ENCODE measurements at places on chromosomes 5 and 9.

DNA sequence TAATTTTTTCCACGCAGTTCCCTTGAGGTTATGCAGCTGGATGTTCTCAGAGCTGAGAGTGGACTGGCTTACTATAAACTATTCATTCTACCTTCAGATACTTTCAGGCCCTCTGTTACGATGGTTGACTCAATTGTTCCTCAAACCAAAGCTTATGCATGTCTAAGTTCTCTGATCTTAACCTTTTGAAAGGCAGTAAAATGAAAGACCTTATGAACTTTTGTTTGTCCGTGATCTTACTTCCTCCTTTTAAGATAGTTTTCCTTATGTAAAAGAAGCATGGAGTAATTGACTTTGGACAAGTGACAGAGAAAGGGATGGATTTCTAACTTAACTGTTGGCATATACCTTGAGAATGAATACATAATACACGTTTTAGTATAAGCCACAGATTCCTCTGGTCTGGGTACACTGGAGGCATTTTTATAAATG, 575.7 kb downstream of the PDE4D start:
- DNase-seq, result no peak

DNA sequence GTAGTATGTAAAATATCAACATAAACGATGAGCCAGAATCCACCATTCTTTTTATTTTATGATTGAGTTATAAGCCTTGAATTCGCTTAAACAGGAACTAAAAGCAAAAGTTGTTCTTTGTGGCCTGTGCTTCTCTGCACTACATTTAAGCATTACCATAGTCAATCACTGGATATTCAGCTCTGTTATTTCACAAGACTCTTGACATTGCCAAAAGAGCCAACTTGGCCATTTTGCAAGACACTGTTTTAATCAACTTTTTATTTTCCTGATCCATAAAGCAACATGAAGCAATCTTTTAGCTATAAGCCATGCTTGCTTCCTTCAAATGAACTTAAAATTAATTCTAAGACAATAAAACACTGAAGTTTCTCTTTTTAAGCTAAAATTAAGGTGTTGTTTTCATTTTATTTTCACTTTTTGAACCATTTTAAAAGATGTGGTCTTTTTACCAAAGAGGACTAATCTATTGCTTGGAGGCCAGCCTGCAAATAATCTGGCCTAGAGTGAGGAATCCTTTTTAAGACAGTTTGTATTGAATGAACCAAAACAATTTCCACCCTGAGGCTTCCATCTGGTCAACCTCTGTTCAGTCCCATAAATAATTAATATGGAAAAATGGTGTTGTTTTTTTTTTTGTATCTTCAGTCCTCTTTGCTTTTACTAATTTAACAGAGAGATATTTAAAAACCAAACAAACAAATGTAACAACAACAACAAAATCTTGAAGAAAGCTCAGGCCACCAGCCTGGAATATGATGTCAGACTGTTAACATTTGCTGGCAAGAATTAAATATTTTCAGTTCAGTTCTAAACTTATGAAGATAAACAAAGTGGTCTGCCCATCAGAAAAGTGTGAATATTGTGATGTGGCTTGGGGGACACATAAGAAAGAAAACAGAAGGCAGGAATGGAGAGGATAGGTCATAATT, 274.4 kb downstream of the MARCHF11 start:
- DNase-seq, result no peak

GRCh38 chr9:88174324-88174723, 36.0 kb upstream of the SPATA31C2 start:
- no peak for DNase-seq

- no peak for DNase-seq
Measured at GRCh38 chr5:17806818-17807468, 172.7 kb downstream of the TAF11L14 start.

DNA sequence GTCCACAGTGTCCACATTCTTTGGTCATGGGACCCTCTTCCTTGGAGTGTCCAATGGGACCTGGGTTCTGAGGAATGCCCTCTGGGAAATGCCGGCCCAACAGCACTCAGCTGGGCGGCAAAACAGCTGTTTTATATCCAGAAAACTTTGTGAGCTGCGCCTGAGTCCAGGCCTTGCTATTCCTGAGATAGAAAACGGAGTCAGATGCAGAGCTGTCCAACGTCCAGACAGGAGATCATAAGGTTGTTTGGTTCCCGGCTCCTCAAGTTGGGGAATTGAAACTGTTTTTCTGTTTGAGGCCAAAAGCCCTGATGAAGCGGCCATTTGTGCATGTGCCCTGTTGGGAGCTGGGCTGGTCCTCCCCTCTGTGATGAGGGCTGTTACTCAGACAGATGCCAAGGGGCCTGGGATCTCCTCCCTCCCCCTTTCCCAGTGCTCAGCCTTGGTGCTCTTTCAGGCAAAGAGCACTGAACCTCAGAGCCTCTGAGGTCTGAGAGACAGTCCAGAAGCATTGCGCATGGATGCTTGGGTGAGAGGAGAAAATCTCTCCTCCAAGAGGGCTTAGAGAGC, 66.6 kb upstream of the GARNL3 start:
- DNase-seq, result no peak

GRCh38 chr5:141832131-141832530, 46.1 kb downstream of the PCDH1 start:
- DNase-seq, result no peak

DNA sequence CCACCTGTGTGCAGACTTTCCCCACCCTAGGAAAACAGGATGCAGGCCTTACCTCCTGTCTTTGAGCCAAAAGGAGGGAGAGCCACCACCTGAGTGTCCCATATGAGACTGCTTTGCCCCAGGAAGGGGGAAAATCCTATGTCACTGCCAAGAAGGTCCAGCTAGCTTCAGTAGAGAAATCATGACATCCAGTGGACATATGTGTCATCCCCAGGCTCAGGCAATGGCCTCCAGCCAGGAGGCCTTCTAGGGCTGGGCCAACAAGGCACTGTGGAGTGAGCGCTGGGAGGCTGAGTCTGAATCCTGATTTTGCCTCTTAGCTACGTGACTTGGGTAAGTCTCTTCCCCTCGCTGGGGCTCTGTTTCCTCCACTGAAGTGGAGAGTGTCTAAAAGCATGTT, 60.2 kb downstream of the SMIM23 start:
- no peak for DNase-seq

DNA sequence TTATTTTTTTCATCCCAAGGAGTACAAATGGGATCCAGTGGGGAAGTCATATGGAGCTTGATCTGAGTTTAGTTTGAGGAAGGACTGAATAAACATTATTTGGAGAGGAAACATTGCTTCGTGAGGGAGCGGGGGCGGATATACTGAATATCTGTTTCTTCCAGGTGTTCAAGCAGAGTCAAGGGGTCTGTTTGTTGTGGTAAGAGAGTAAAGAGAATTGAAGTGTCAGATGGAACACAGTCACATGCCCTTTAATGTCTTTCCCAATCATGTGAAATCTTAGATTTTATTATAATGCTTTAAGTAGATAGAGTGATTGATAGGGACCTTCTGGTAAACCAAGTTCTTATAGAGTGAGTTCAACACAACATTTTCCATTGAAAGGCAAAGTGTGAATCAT, 33.7 kb downstream of the DDX46 start:
- DNase-seq, result no peak

- DNase-seq, result peak; percentile 73
Measured at GRCh38 chr9:137445275-137445807, 4.2 kb upstream of the ENTPD8 start.

DNA sequence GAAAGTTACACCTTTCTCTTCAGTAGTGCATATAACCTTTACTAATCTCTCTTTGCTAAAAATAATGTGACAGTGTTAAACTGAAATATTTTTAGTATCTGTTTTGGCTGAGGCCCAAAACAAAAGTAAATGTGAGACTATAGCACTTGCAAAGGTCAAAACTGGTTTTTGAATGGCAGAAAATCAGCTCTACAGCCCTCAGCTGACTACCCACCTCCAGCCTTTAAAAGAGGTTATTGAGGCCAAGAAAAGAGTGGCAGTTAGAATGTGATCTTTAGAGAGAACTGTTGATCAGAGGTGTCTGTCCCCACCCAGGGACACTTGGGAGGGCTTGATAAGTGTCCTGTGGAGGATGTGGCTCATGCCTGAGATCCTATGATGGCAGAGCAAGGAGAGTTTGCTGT, 30.9 kb downstream of the PRKACG start:
- DNase-seq, result no peak

- DNase-seq, result no peak
Measured at GRCh38 chr5:143629871-143630659, 181.9 kb upstream of the HMHB1 start.

DNA sequence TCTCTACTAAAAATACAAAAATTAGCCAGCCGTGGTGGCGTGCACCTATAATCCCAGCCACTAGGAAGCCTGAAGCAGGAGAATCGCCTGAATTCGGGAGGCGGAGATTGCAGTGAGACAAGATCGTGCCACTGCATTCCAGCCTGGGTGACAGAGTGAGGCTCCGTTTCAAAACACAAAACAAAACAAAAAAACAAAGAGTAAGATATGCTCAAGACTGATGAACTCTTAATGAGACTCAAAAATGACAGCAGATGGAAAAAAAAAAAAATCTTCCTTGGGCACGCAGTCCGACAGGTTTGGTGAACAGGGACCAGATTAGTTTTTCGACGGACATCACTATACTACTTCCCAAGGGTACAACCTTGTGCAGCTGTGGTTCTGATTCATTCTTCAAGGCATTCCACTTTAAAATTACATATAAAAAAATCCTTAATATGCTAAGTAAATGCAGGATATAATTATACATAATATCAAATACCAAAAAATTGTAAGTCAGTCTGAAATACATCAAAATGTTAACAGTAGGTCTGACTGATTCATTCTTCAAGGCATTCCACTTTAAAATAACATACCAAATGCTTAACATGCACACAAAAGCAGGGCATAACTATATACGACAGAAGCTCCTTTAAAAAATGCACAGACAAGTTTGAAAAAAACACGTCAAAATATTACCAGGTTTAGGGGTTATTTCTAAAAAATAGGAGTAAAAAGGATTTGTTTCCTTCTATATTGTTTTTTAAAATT, 12.3 kb downstream of the PSIP1 start:
- DNase-seq, result no peak

- DNase-seq, result no peak
Measured at GRCh38 chr5:100950985-100951384, 47.9 kb upstream of the ST8SIA4 start.

GRCh38 chr5:84362061-84362720, 22.5 kb downstream of the EDIL3 start:
- no peak for DNase-seq

GRCh38 chr9:112007575-112008240, 111.1 kb downstream of the UGCG start:
- DNase-seq, result no peak

- no peak for DNase-seq
Measured at GRCh38 chr5:37661951-37662350, 177.9 kb downstream of the GDNF start.

DNA sequence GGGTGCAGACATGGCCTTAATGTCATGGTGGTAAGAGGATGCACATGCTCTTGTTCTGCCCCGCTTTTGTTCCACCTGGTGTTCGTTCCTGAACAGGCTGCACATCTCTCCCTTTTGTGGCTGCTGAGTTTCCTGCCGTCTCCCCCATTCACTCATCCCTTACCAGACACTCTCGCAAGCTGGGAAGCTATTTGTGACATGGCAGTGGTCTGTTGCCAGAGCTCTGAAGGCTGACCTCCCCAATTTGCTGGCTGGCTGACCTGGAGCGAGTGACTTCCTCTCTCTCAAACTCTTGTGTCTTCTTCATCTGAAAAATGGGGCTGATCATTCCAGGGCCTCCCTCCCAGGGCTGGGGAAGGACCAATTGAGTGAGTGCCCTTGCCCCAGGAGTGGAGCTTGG, 35.9 kb downstream of the HRH2 start:
- DNase-seq, result no peak

- DNase-seq, result no peak
Measured at GRCh38 chr5:172868924-172869591, 35.0 kb downstream of the ERGIC1 start.

- no peak for DNase-seq
Measured at GRCh38 chr9:27204578-27204977, 92.4 kb downstream of the EQTN start.

DNA sequence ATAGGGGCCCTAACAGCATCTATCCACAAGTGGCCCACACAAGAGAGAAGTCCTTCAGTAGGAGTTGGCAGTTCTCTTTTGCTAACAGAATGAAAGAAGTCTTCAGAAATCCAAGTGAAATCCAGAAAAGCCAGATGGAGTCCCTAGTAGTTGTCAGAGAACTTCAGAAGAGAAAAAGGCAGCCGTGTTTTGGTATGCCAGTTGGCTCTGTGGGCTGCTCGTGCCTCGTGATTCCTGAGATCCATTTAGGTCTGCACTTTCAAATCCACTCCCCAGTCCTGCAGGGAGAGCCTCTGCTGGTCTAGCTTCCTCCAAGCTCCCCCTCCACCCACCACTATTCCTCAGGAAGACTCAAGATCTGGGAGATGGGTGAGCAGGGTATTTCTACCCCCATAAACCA, 69.0 kb downstream of the CFAP90 start:
- no peak for DNase-seq

DNA sequence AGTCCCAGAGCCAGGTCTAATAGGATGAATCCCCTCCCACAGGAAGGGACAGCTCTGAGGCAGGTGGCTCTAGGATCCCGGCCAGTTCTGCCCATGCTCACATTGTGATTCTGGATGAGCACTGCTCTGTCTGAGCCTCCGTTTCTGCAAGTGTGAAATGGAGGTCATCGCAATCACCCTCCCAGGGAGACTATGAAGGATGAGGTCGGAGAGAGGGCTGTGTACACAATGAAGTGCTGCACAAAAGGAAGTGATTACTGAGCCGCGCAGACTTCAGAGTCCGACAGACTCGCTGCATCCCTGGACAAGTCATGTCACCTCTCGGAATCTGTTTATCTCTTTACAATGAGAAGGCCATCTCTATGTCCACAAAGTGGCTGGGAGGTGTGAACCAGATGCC, 21.7 kb downstream of the LHX6 start:
- DNase-seq, result no peak

GRCh38 chr9:3773362-3774060, 247.7 kb upstream of the RFX3 start:
- DNase-seq, result no peak

- no peak for DNase-seq
Measured at GRCh38 chr9:92764381-92764987, at the start of gene BICD2. BICD2 (minus strand) TSS chr9:92764833; CDS start chr9:92764744, 89 bp downstream.

- DNase-seq, result no peak
Measured at GRCh38 chr5:97480313-97480712, 297.3 kb upstream of the RIOK2 start.

DNA sequence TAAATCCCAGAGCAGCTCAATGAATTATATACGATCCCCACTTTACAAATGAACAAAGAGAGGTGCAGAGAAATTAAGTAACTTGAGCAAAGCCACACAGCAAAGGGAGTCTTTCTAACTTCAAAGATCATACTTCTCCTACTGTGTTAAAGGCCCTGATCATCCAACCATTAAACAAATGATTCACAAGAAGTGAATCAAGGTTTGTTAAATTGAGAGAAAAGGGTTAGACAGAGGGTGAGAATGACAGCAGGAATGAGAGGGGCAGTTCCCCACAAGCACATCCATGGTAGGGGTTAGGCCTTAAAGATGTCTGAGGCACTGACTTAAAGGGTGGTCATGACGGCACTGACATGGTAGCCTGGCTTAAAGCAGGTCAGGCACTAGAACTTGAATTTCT, 10.7 kb downstream of the IDNK start:
- no peak for DNase-seq

GRCh38 chr9:101167490-101168134, 139.1 kb downstream of the PLPPR1 start:
- DNase-seq, result no peak

GRCh38 chr9:87635656-87636501, 90.0 kb upstream of the CTSL start:
- DNase-seq, result no peak

Measured in effector CD8-positive, alpha-beta T cell (primary cell).